Fibroblast of skin of right quadriceps (primary cell): ENCODE measurements at places on chromosomes 4 and X.
A peak's percentile ranks its signal among the peaks of the same experiment; 100 is the strongest.

DNA sequence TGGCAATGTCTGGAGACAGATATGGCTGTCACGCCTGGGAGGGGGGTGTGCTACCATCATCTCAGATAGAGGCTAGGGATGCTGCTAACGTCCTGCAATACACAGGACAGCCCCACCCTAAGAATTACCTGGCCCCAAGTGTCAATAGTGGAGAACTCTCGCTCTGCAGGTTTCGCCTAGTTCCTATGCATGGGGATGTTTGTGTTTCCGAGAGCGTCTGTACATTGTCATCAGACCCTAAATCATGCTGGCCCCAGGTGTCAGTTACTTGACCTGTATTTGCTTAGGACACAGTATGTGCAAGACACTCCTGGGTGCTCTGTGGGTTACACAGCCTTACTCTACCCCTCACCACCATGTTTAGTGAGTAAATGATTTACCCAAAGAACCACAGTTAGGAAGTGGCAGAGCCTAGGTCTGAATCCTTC lies 90.8 kb downstream of the AFF1 start:
- DNase-seq: no peak

DNA sequence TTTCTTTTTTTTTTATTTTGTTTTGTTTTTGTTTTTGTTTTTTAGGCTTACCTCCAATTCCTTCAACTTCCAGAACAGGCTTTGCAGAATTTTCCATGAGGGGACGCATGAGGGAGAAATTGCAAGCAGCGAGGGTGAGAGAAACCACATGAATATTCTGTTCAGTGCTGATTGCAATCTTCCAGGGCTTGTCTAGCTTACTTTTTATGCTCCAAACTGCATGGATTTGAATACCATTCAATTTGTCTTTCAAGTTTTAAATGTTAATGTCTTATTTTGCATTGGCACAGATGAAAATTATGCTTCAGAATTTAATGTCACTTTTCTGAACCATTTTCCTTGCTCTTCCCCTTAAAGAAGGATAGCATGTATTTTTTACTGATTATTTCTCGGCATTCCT lies 32.7 kb downstream of the CC2D2A start:
- DNase-seq: no peak

- no peak for DNase-seq
Measured at GRCh38 chrX:69321006-69321655, 155.9 kb upstream of the PJA1 start.

GRCh38 chrX:124413244-124413643 lies 66.9 kb downstream of the SH2D1A start:
- no peak for DNase-seq

DNA sequence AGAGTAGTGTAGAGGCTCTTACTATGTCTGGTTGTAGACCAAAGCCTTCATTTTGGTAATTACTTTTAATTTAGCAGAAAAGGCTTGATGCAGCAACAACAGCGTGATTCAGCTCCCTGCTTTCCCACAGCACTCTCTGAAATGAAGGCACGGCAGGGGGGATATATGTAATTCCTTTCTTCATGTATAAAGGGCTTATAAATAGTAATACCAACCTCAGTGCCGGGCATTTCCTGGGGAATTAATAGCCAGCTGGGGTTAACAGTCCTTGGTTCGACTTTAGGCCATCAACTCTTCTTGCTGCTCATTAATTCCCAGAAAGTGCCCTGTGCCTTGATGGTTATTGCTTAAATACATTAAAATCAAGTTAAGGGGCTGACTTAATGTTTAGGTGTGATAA lies 669.0 kb downstream of the ZNF674 start:
- peak; percentile 19 for DNase-seq

DNA sequence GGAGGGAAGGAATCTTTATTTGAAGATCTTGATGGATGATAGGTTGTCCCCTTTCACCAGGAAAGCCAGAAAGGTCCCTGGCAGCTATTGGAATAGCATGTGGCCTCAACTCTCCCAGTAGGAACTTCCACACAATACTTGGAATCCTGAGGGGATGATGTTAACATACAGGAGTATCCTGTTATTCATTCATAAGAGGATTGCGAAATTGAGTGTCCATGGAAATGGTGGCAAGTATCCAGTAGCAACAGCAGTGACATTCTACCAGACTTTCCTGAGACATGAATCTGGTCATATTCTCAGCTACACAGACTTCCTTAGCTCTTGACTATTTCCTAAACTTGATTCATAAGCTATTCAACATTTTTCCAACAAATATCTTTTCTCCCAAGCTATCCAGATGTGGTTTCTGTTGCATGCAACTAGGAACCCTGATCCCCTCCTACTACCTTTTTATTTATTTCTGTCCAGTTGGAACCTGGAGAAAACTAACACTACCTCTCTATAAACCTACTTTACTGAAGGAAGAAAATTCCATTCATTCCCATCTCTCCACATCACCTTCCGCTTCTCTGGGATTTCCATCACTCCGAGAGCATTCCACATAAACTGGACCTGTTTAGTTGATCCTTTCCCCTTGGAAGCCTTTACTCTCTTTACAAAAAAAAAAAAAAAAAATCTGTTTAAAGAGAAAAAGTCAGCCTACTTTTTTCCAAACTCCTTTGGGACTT lies 101.8 kb downstream of the ANXA5 start:
- DNase-seq: peak; percentile 69

DNA sequence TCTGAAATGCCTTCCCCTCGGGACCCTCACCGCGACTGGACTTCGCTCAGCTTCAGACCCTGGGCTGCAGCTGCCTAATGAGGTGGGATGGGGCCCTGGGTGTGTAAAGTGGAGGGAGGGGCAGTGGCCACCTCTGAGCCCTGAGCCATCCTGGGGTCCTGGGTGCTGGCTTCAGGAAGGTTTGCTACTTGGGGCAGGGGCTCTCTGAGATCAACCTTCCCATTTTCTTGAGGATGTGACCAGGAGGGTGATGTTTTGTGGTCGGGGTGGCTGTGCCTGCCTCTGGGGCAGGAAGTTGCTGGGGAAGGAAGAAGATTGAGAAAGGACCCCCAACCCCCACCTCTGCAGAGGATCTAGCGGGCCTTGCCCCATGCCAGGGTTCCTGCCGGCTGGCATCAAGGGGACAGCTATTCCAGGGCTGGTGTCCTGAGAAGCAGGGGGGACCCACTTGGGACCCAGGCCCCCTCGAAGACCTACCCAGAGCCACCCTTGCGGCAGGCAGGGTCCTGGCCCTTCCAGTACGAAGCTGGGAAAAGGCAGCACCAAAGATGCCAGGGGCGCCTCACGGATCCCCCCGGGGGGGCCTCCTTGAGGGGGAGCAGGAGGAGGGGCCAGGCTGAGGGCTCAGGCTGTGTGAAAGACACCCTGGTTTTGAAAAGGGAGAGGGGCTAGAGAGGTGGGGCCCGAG lies 6.5 kb downstream of the SH3BP2 start:
- DNase-seq: no peak

- no peak for DNase-seq
Measured at GRCh38 chr4:54737421-54737820, 79.7 kb downstream of the KIT start.

- DNase-seq: no peak
Measured at GRCh38 chr4:112109360-112110058, 35.7 kb upstream of the FAM241A start.

GRCh38 chr4:132557660-132558059 lies 591.4 kb upstream of the PCDH10 start:
- DNase-seq: no peak

GRCh38 chr4:134028421-134028820 lies 173.2 kb downstream of the PABPC4L start:
- no peak for DNase-seq

DNA sequence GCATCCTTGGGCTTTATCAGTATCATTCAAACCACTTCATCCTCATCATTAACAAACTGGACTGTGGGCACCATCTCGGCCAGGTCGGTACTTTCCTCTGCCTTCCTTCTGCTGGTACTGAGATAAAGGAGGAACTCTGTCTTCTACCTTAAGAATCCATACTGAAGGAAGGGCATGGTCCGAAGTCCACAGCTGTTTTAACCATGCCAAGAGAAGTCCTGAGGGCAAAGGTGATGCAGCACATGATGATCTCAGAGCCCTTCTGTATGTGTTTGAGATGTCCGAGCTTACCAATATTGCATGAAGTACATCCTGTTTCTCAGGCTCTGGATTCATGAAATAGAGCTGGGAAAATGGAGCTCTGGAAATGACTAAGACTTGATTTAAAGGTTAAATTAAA lies 125.5 kb upstream of the STS start:
- DNase-seq: no peak

- DNase-seq: peak; percentile 74
Measured at GRCh38 chr4:103996637-103997036, 276.9 kb upstream of the TACR3 start.

DNA sequence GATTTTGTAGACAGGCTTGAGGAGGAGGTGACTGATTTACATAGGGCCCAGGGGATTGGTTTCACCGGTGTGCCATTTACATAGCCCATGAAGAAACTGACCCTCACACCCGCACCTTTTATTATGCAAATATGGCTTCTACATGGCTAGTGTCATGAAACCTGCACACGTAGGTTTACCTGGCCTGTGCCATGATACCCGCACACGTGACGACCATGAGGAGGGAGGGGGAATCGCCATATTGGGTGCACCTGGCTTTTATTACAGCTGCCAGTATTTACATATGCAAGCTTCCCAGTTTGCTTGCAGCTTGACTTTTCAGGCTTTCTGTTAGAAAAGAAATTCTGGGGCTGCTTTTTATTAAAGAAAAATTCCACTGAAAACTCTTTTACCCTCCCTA lies 359.7 kb downstream of the ADAM29 start:
- no peak for DNase-seq

- peak; percentile 5 for DNase-seq
Measured at GRCh38 chr4:42331914-42332368, 65.3 kb upstream of the SHISA3 start.

DNA sequence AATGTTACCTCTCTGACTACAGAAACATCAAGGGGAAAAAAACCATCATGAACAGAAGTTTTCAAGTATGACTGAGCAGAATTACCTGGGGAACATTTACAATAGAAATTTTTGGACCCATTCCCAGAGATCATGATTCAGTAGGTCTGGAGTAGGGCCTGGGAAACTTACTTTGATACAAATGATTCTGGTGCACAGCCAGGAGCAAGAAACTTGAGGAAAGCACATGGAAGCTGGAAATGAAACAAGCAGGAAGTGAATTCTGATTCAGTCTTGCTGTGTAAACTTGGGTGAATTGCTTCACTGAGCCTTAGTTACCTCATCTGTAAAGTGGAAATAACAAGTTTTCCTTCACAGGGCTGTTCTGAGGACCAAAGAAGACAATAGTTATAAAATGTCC lies 192.5 kb upstream of the TAPT1 start:
- DNase-seq: peak; percentile 81

- no peak for DNase-seq
Measured at GRCh38 chrX:20300822-20301221, 34.1 kb upstream of the RPS6KA3 start.

DNA sequence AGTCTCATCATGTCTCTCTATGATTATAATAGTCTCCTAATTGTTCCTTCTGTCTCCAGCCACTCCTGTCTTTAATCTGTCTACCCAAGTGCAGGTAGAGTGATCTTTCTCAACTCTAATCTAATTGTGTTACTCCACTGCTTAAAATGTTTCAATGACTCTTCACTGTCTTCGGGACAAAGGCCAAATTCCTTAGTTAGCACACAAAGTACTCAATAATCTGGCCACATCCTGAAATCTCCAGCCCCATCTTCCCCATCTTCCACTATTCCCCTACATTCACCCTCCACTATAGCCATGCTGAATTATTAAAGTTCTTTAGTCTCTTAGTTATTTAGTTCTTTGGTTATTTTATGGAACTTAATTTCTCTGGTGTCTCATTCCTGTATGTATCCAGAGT lies 353.3 kb downstream of the OPHN1 start:
- DNase-seq: no peak

DNA sequence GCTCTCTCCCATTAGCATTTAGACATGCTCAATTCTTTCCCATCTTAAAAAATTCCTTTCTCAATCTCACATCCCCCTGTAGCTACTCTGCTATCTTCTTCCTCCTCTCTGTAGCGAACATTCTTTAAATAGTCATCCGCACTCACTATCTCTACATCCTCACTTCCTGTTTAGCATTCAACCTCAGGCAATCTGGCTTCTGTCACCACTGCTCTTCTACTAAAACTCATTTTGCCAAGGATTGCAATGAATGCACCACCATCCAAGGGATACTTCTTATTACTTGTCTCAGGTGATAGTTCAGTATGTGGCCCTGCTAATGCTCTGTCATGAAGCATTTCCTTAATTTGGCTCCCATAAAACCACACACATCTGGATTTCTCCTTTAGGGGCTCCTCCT lies 10.9 kb upstream of the TET2 start:
- peak; percentile 3 for DNase-seq

GRCh38 chr4:26576231-26576739 lies 7.6 kb upstream of the TBC1D19 start:
- DNase-seq: peak; percentile 52

DNA sequence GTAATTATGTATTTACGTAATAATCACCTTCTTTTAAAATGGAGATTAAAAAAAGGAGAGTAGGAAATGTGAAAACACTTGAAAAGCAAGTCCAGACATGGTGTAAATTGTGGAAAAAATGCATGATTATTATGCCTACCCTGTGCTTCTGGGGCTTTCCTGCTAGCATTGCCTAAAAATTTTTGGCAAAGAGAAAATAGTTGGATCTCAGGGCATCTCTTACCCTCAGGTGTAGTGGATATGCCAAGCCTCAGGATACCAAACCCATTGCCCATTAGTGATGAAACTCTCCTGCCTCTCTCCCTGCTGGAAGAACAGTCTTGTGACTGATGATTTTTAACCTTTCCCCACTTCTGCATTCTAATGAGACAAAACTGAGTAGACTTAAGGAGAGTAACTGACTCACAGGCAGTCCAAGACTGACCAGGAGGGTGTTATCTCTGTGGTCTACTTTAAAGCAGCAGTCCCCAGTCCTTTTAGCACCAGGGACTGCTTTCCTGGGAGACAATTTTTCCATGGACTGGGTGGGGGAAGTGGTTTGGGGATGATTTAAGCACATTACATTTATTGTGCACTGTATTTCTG lies 174.6 kb downstream of the ZNF330 start:
- no peak for DNase-seq

GRCh38 chr4:108611365-108611764 lies 9.0 kb upstream of the RPL34 start:
- DNase-seq: peak; percentile 31

GRCh38 chr4:158169931-158170690 lies 2.7 kb downstream of the GASK1B start:
- peak; percentile 41 for DNase-seq

- DNase-seq: no peak
Measured at GRCh38 chr4:41267997-41268396, 11.3 kb downstream of the UCHL1 start.

DNA sequence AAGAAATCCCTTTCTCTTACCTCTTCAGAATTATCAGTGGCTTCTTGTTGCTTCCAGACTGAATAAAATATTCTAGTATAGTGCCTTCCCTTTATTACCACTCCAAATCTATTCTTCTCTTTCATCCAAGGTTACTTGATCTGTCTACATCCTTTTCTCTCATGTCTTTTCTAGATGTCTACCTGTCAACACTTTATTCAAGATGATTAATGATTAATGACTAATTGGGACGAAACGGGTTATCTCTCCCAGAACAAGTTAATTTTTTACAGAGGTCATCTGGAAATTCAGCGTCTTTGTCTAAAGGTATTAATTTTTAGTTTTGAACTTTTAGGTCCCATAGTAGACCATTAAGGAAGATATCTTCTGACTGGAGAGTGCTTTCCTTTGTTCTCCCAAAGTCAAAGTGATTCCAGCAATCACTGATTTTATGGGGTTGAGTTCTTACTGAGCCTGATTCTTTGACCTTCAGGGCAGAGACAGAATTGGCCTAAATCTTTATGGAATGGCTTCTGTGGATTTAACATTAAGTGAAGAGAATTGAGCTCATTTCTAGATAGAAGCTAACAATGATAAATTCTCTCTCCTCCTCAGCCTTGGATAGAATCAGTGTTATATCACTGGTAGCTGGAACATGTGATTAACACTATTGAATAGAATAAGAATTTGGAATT lies 335.4 kb upstream of the TEX13C start:
- DNase-seq: no peak
